ENCODE measurements at places on chromosomes 4 and X. TPM values are rescaled to one million over a fixed set of nuclear protein-coding genes. Genes with fewer than 3 reads are reported as not detected.

GRCh38 chrX:66021765-66022631, 17.9 kb downstream of the VSIG4 start:
- no peak for DNase-seq

GRCh38 chr4:17115583-17115982, 217.1 kb upstream of the LDB2 start:
- no peak for DNase-seq

The HDAC6 gene
- 50.7 TPM for total RNA-seq

The ADH4 gene
- not detected for total RNA-seq

The HOPX gene
- 5.6 TPM for total RNA-seq
